ENCODE measurements at places on chromosomes 3 and 15.

DNA sequence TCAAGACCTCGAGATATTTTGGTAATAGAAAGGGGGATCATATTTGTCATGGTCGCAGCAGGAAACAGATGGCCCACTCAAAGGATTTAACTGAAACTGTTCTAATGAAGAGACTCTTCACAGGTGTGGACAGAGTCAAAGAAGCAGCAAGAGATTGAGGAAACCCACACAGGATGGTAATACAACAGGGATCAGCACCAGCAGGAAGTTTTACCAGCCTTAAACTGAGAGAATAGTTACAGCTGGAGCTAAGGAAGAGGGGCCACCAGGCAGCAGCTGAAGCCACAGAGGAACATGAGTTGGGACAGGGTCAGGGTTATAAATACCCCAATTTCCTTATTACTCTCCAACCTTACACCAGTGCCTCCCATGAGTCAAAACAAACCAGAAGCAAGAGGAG is 131.8 kb upstream of the UBE2E2 start:
- DNase-seq: no peak

DNA sequence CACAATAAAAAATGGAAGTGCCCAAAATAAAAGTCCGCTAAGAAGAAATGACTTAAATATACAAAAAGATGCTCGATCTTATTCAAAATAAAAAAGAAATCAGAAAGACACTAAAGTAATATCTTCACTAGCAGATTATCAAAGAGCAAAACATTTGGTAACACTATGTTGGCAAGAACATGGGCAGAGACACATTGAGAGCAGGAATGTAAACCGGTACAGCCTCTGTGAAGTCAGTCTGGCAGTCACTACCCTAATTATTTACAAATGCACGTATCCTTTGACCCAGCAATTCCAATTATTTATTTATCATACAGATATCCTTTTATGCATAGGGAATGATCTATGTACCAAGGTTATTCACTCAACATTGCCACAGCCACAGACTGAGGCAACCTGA is 34.5 kb downstream of the TBL1XR1 start:
- no peak for DNase-seq

- no peak for DNase-seq
Measured at GRCh38 chr15:60648928-60649679, 170.2 kb upstream of the ICE2 start.

GRCh38 chr3:55267206-55267930 is 219.7 kb downstream of the WNT5A start:
- no peak for DNase-seq

DNA sequence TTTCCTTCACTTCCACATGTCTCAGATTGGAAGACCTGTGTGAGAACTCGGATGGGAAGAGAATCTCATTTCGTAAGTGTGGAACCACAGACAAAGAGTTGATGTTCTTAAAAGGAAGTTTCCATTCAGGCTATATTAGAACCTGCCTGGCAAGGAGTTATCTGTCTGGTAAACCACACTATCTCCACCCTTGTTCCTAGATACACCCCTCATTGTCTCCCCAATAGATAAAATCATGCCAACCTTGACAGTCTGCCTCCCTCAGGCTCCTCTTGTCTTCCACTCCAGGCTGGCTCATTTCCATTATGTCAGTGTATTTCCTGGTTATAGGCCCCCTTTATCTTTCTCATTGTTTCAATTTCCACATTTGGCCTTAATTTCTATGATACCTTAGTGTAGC is 89.2 kb downstream of the TMEM108 start:
- no peak for DNase-seq

GRCh38 chr3:115864911-115865310 is 241.6 kb downstream of the GAP43 start:
- DNase-seq: no peak

DNA sequence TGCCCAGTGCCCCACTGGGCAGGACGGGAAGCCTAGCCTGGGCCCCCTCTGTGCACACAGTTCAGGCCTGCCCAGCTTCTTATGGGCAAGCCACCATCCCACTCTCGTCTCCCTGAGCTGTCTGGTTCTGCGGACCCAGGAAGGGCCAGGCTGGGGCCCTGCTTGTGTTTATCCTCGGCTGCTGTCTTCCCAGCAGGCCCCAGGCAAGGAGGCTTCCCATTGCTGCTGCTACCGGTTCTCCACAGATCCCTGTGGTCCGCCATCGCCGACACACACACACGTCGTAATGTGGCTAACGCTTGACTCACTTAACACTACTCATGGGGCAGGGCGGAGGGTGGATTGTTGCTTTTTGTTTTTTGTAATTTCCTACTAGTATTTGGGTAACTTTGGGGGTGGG is 52.4 kb upstream of the SLC6A1 start:
- no peak for DNase-seq

GRCh38 chr3:125061170-125061569 is 5.4 kb upstream of the HEG1 start:
- no peak for DNase-seq

GRCh38 chr3:109195815-109196214 is 59.3 kb downstream of the C3orf85 start:
- no peak for DNase-seq

DNA sequence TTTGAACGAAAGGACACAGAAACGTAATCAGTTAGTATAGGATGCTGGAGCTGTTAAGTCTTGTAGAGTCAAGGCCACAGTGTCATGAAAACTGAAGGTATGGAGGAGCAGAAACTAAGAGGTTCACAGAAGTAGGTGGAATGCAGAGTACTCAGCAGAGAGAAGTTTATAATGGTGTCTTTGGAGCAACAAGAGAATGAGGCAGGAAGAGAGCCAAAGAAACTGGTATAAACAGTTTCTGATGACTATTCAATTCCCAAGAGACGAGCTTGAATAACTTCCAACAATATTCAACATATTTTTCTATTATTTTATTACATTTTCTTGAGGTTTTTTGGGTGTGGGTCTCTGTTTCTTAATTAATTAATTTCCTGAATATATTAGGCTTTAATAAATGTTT is 29.6 kb downstream of the GALK2 start:
- DNase-seq: no peak

DNA sequence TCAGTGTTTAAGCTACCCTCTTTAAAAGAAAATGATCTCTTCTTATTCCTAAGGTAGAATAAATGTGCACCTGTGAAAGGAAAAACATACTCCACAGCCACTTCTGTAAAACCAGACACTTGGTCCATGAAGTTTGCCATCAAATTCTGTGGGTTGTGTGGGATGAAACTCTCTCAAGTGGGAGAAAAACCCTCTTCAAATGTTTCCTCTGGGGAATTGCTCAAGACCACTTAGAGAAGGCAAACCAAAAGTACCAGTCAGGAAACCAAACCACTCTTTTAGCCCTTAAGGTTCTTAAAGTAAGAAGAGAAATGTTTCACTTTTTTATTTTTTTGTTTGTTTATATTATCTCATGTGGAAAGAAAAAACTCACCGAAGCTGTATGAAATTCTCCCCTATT is 1.2 kb downstream of the COL8A1 start:
- no peak for DNase-seq

DNA sequence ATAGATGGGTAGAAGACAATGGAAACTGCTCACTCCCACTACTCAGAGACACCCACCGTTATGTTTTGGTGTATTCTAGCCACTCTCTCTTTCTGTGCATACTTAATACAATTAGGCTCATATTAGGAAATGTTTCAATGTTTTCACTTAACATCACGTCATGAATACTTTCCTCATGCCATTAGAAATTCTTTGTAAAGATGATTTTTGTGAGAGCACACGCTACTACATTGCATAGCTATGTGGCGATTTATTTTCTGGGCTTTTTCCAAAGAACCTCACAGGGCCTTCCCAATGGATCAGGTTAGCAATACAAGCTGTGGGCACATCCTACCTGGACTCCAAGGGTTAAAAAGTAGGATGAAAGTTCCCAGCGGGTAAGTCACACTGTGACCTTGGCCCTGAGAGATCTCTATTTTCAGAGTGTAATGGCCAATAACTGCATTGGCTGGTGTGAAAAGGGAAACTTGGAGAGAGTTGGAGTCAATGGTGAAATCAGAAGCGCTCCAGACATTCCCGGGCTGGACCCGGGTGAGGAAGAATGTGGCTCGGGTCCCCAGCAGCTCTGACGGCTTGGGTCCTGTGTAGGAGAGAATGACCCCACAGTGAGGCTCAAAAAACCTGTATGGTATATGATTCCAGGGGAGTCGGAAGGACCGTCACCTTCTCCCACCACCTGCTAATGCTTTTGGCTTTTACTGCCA is 25.8 kb upstream of the TGM5 start:
- no peak for DNase-seq

DNA sequence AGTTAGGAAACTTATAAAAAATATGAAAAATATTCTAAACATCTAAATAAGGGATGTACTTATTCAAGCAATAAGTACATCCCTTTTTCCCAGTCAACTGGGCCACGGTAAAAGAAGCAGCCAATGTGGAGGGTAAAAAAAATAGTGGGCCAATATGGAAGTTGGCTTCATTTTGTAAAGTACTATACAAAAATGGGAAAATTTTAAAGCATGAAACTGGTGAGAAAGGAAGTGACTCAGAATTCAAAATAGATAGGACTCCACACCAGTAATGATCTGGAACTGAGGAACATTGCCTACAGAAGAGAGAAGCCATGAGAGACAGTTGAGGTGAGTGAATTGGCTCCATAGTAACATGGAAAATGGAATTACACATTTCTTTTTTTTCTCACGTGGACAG is 108.9 kb downstream of the FNDC3B start:
- no peak for DNase-seq

DNA sequence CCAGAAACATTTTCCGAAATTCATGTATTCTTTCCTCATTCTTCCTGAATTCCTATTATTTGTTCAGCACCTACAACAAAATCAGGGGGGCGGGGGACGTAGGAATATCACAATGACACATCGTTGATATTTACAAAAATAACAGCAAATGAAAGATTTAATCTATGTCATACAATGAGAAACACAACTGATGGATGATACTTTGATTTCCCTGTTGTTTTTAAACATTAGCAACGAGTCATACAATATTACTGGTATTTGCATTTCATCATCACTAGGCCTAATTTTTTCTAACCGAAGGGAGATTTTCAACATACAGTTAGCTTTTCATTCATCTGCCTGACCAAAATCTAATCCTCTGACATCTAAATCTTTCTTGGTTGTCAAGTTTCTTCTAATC is 45.3 kb upstream of the INO80 start:
- DNase-seq: no peak

DNA sequence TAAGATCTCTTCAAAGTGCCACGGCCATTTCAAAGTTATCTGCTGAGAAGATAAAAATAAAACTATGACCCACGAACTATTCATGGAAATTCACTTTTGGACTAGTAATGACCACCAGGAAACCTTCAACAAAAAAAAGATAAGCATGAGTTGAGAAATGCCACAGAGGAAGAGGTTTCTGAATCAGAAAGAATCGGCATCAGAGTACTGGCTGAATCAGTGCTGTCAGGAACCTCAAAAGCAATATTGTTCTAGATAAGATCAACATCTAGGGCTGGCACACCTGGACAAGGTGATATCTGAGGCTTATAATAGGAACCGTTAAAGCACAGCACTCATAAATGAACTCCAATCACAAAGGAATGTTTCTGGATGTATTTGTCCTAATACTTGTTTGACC is 72.7 kb downstream of the PEAK1 start:
- peak; percentile 35 for DNase-seq

Measured in NCI-H146 (cell line).